SW 1271 (cell line): ENCODE measurements at places on chromosomes 16 and 17.

DNA sequence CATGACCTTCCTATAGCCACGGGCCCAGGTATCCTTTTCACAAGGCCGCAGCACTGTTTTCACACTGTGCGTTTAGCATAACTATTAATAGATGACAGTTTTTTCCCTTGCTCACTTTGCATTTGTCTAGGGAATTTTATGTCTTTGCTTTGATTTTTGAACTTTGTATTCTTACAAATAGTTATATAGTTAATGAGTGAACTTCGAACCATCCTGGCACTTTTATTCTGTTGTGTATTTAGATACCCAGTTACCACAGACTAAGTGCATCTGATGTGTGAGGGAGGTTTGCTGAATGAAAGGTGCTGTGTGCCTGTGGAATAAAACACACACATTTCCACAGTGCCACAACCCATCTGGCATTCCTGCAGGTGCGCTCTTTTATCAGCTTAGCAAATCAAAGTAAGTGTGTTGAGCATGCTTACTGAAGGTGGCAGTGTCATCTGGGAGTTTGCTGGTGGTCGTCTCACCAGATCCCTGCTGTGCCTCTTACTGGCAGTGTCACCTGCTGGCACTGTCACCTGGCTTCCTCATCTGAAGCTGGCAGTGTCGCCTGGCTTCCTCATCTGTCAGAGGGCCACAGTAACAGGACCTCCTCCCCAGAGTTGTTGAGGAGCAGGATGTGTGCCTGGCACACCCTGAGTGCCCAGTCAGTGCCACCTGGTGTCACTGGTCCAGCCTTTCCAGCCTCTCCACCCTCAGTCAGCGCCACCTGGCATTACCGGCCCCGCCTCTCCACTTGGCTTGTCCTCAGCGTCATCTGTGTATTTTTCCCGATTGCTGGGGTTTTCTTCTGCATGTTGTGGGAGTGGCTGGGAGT is 37.6 kb downstream of the USP10 start:
- DNase-seq: no peak

GRCh38 chr17:80313160-80313829 is 52.6 kb downstream of the RNF213 start:
- no peak for DNase-seq

GRCh38 chr17:27573971-27574525 is 56.9 kb upstream of the LGALS9 start:
- DNase-seq: no peak

DNA sequence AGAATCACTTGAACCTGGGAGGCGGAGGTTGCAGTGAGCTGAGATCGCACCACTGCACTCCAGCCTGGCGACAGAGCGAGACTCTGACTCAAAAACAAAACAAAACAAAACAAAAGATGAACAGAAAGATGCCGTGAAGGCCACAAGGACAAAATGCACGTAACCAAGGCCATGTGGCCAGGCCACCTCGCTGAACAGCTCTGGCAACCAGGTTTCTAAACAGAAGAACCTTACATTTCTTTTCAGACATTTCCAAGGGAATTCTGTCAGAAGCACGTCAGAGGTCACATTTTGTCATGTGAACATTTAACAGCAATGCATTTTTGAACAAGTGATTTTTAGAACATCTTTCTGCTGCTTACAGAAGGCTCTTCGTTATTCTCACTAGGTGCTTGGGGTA is 28.8 kb downstream of the USP22 start:
- DNase-seq: no peak

DNA sequence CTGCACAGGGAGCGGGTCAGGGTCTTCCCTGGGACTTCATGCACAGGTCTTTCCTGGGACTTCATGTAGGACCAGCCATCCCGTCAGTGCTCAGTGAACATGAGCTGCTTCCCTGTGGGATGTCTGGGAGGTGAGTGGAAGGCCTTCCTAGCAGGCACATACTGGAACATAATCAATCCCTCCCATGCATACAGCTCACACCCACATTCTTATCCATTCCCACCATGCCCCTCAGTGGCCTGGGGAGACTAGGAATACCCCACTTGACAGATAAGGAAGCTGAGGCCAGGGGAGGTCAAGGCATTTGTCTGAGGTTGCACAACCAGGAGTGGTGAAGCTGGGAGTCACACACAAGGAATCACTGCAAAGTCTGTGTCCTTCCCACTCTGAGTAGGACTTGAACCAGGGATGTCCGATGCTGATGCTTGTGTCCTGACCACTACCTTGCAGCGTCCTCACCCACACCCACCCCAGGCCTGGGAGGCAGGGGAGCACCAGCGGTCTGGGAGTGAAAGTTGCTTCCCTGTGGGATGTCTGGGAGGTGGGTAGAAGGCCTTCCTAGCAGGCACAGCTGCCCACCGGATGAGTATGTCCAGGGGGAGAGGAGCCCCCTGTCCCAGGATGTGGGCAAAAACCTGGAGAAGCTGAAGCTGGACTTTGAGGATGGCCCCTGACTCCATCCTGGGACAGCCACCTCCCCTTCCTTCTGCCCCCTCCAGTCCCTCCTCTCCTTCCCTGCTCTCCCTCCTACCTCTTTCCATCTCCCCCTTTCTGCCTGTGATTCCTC is 1.0 kb upstream of the NLRC5 start:
- no peak for DNase-seq

GRCh38 chr16:7688811-7689210 is 356.2 kb downstream of the RBFOX1 start:
- DNase-seq: no peak
